ENCODE measurements at places on chromosomes 1 and 21. TPM values are rescaled to one million over a fixed set of nuclear protein-coding genes. Genes with fewer than 3 reads are reported as not detected.

CDC42 gene
- total RNA-seq: 466 TPM

PM20D1 gene
- total RNA-seq: under 0.01 TPM

TLCD4 gene
- 0.85 TPM for total RNA-seq

KIF26B gene
- 9.3 TPM for total RNA-seq

PRDM16 gene
- total RNA-seq: 1.1 TPM

LRRC71 gene
- total RNA-seq: 0.56 TPM

ADGRB2 gene
- total RNA-seq: 8.2 TPM

FMO1 gene
- 0.28 TPM for total RNA-seq

FCRL6 gene
- not detected for total RNA-seq

PSEN2 gene
- 14.6 TPM for total RNA-seq

MAP1LC3C gene
- 0.28 TPM for total RNA-seq

LCE2A gene
- total RNA-seq: not detected

HMCN1 gene
- 84.0 TPM for total RNA-seq

THEM5 gene
- total RNA-seq: not detected

OLFML2B gene
- 1.2 TPM for total RNA-seq

LHX4 gene
- total RNA-seq: not detected

BARHL2 gene
- not detected for total RNA-seq

HAO2 gene
- not detected for total RNA-seq

CD5L gene
- total RNA-seq: not detected

FCER1G gene
- 0.38 TPM for total RNA-seq

SCMH1 gene
- 6.5 TPM for total RNA-seq

STIL gene
- 4.2 TPM for total RNA-seq

NR0B2 gene
- not detected for total RNA-seq

SPATA17 gene
- total RNA-seq: 1.1 TPM

VANGL2 gene
- 0.28 TPM for total RNA-seq

TARS2 gene
- 14.1 TPM for total RNA-seq

CFAP141 gene
- total RNA-seq: not detected

AADACL4 gene
- total RNA-seq: not detected

C1QC gene
- not detected for total RNA-seq

NBPF10 gene
- 3.1 TPM for total RNA-seq

SPRR2A gene
- not detected for total RNA-seq

NTMT2 gene
- not detected for total RNA-seq

TIE1 gene
- 6.3 TPM for total RNA-seq

CROCC gene
- 17.2 TPM for total RNA-seq

CCDC181 gene
- total RNA-seq: 1.7 TPM

ZNF593OS gene
- not detected for total RNA-seq

IPO13 gene
- total RNA-seq: 19.9 TPM

RIMS3 gene
- total RNA-seq: 0.85 TPM

OLFML3 gene
- 7.5 TPM for total RNA-seq

LRRC38 gene
- total RNA-seq: 0.28 TPM

HFM1 gene
- total RNA-seq: 0.28 TPM

KCNJ10 gene
- not detected for total RNA-seq
